NCI-H1694 (cell line): ENCODE measurements at places on chromosomes 2 and 18.

- no peak for DNase-seq
Observed at GRCh38 chr18:39208190-39208589, 1642.6 kb upstream of the CELF4 start.

DNA sequence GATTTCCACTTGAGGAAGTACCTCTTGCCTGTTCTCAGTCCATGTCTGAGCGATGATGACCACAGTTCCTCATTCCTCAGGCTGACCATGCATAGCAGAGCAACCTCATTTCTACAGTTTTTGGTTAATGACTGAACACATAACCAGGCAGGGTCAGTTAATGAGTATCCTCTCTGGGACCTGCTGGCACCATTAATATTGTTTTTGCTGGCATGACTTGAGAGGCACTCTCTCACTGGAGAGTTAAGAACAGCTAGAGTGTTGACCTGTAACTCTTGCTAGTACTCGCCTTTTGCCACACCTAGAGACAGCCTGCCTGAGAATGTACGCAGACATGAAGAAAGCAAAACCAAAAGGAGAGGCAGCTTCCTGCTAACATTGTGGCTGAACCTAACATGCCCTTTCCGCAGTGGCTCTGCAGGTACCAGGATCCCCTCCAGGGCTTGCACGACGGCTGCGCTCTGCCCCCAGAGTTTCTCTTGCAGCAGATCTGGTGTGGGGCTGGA, 23.9 kb downstream of the PECR start:
- no peak for DNase-seq

DNA sequence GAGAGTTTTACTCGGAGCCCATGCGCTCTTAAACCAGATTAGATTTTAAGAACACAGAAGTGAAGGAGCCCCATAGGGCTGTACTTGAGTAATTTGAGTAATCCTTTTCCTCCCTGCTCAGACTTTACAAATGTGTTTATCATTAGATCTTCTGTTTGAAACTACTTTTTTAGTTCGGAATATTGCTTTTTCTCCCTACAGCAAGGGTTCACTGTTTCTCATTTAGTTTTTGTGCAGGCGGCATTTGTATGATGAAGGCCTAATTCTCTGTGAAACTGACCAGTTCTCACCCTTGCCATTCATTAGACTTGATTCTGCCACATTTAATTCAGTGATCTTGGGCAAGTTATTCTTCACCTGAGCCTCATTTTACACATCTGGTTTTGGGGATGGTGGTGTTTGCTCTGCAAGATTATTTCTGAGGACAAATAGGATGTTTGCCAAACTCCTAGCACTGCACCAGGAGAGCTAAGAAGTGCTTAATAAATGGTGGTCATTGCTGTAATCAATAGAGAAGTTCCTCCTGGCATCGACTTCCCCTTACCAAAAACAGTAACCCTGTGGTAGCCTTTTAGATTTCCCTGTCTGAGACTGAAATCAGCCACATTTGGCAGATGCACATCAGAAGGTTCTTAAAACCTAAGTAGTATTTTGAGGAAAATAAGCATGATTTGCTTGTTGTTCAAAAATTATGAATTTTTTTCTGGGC, 2.2 kb downstream of the B3GNT2 start:
- no peak for DNase-seq

- no peak for DNase-seq
Observed at GRCh38 chr18:2368102-2368501, 203.2 kb downstream of the METTL4 start.

- DNase-seq, result no peak
Observed at GRCh38 chr18:59833785-59834184, 66.0 kb upstream of the PMAIP1 start.

DNA sequence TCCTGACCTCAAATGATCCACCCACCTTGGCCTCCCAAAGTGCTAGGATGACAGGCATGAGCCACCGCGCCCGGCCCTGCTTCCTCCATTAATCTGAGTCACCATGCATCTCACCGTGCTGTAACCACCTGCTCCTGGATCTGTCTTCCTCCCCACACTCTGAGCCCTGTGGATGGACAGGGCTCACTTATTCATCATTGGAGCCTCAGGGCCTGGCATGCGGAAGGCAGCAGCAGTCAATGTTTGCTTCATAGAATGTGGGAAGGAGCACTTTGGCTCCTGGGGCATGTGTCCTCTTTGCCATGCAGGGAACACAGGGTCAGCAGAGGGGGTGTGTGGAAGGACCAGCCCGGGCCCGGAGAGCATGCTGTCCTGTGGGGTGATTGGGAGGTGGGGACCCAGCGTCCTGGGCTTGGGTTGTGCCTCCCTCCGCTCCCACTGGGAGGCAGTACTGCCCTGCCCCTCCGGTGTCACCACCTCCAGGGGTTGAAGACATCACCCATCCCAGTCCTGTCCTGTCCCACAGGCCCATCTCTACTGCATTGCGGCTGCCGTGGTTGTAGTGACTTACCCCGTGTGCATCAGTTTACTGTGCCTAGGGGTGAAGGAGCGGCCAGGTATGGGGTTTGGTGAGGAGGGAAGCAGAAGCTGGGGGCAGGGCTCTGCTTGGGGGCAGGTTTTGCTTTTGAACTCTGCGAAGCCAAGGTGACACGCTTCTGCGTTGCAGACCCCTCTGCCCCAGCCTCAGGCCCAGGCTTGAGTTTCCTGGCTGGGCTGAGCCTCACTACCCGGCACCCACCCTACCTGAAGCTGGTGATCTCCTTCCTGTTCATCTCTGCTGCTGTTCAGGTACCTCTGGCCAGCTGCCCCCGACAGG, 11.5 kb downstream of the MFSD2B start:
- no peak for DNase-seq

DNA sequence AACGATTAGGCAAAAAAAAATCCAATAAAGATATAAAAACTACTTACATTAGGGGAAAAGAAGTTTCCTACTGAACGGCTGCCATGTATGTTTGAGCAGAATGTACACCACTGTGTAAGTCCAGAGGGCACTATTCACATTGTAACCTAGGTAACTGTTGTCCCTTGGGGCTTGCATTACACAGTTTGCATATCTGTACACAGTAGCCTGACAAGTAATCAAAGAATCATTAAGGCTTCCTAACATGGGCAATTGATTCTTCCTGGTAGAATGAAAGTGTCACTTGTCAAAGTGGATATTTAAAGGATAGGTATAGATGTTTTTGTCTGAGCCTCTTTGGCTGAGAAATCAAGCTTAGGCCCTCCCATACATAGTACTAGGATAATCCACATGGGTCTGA, 39.1 kb downstream of the PLEK start:
- DNase-seq, result no peak

DNA sequence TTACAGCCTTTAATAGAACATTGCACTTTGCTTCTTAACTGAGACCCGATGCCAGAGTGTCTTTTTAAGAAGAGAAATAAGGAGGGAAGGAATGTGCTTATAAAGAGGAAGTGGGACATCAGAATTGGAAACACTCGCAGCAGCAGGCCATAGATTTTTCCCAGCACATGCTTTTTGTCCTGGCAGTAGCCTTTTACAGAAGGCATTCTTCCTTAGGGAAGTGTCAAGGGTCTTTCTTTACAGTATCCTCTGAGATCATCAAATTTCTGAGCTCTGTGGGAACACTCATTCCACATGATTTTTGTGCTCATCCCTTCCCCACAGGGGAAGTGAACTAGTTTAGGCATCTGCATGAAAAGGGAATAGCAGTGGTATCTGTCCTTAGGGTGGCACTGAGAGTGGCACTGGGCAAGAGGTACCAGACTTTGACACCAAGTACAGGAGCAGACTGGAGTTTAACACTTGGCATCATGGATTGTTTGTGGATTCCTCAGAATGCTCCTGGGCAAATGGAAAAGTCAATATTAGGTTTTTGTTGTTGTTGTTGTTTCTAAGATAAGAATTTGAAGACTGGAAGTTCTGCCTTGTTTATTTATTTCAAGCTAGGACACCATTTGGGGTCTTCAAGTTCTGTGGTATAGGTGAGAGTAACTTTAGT, 4.1 kb downstream of the MYO1B start:
- DNase-seq, result no peak

DNA sequence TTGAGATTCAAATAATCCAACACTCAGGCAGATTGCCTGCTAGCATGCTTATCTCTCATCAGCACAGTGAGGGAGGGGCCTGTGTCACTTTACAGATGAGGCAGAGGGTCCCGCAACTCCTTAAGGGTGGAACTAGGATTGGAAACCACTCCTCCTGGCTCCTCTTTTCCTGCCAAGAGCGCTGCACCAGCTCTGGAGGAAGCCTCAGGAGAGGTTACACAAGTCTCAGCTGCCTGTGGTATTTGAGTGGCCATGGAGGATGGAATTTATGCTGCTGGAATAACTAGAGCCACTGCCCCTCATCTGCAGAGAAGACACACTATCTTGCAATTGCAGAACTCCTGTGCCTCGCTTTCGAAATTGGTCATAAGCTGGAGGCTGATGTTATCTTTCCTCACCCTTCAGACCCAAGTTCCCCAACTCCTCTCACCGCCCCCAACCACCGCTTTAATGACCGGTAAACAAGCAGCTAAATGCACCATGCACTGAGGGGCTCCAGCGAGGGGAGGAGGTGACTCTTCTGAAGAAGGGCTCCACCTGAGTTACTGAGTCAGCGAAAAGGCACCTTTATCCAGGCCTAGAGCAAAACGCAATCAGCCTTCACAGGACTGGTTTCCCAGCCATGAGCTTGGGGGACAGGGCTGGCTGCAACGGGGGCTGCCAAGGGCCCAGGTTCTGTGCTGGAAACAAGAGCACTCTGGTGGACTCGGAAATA, 245.8 kb downstream of the SOX11 start:
- DNase-seq, result no peak

DNA sequence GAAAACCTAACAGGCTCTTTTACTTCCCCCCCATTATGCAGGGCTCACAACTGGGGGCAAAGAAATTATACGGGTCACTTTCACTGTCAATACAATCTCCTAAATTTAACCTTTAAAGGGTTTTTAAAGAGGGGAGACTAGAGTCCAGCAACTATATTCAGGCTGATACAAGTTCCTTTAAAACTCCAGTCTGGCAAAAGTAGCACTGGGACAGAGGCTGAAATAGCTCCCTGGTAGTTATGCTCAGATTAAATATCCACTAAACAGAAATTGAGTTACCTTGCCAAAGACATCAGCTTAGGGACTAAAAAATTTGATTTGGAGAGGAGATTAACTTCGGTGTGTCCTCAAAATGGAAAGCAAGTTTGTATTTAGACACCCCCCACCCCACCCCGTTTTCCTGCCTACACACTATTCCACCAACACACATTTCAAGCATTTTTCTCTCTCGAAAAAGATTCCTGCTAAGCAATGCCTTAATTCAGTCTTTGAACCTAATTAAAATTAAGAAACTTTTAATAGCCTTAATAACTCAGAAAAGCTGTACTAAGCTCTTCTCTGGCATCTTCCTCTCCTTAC, 127.2 kb downstream of the OSBPL1A start:
- DNase-seq, result no peak

DNA sequence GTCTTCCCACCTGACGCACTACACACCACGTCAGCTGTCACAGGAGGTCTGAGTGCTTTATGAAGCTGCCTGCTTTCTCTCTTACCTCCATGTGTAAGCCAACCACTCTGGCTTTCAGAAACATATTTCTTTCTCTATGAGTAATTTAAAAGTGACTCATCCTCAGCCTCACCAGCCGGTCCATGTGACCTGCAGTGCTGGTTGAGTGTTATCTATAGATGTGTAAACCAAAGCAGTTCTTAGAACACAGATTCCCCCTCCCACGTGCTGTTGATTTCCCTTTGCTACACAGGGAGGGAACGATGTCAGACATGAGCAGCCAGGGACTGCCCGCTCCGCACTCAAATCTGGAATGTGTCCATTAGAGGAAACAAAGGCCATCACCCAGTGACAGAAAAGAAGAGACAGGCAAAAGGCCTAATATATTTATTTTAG, 157.8 kb downstream of the BCL2 start:
- DNase-seq, result no peak

DNA sequence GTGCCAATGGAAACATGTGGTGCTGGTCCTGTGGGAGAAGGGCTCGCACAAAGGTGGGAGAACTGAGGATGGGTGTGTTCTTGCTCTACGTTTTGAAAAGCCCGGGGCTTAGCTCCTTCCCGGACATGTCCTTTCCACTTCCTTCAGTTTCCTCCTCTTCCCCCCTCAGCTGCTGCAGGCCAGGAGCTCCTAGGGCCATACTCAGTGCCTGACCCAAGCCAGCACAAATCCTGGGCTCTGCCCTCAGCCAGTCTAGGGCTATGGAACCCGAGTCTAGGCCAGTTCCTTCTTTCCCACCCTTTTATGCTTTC, 1.4 kb upstream of the SIX2 start:
- DNase-seq, result no peak

DNA sequence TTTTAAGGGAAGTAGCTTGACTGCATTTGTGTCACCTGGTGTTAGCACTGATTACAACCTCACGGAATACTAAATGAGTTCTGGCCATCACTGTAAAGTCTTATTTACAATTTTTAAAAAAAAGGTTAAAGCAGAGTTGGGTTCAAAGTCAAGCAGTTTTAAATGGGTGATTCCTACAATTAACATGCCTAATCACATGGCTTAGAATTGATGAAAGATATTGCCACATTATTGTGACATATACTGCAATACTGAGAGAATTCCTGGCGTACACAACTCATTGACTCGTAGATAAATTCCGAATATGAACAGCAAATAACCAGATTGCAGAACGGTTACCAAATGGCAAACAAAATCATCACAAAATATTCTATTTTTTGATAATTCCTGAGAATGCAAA, 34.2 kb downstream of the ROCK2 start:
- DNase-seq, result no peak

GRCh38 chr2:45990131-45990530, 307.1 kb upstream of the EPAS1 start:
- no peak for DNase-seq

- no peak for DNase-seq
Observed at GRCh38 chr2:178106053-178106452, 6.2 kb upstream of the RBM45 start.

GRCh38 chr2:135803278-135803677, 33.7 kb downstream of the LCT start:
- no peak for DNase-seq

DNA sequence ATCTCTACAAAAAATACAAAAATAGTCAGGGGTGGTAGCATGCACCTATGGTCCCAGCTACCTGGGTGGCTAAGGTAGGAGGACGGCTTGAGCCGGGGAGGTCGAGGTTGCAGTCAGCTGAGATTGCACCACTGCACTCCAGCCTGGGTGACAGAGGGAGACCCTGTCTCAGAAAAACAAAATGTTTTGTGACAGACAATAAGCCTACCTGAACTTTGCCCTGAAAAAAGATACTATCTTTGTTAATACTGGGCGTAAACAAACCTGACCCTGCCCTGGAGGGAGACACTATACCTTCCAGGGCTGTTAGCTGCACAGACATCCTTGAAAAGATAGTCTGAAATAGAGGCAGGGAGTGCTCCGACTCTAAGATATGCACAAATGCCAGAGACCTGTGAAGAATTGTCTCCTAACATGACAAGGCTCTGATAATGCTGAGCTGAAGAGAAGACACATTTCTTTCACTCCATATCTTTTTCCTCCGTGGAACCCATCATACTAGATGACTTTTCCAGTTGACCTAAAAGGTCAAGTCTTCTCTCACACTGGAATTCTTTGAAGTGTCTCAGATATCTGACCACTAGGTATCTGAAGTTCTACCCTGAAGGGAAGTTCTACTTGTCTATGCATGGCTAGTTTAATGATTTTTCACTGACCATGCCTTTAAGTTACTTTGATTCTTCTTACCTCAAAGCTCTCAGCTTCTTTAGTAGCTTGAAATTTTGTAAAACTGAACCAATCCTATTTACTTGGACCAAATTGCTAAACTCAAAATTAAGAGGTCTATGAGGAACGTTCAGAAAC, 20.9 kb upstream of the HK2 start:
- no peak for DNase-seq

GRCh38 chr2:66553370-66553769, 118.4 kb downstream of the MEIS1 start:
- no peak for DNase-seq

- DNase-seq, result no peak
Observed at GRCh38 chr2:165905854-165906253, 47.7 kb downstream of the TTC21B start.
